ENCODE measurements at places on chromosomes 2 and 18.

- DNase-seq = no peak
These were observed 214.5 kb downstream of the ZBTB7C start for GRCh38 chr18:48194591-48195181.

GRCh38 chr2:50345701-50346591 lies 686.0 kb downstream of the NRXN1 start:
- no peak for DNase-seq

DNA sequence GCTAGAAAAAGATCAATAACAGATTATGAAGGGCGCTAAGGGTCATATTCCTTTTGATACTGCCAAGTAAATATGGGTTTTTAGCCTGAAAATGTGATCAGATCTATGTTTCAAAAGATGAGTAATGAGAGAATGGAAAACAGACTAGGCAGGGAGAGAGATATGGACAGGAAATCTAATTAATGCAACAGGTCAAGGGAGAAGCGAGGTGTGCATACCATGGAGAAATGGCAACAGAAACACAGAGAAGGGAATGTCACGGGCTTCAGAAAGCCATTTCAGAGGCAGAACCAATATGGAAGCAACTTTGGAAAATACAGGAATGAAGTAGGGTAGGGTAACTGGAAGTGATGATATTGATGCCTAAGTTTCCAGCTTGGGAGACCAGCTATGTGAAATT lies 69.3 kb downstream of the SIGLEC15 start:
- no peak for DNase-seq

DNA sequence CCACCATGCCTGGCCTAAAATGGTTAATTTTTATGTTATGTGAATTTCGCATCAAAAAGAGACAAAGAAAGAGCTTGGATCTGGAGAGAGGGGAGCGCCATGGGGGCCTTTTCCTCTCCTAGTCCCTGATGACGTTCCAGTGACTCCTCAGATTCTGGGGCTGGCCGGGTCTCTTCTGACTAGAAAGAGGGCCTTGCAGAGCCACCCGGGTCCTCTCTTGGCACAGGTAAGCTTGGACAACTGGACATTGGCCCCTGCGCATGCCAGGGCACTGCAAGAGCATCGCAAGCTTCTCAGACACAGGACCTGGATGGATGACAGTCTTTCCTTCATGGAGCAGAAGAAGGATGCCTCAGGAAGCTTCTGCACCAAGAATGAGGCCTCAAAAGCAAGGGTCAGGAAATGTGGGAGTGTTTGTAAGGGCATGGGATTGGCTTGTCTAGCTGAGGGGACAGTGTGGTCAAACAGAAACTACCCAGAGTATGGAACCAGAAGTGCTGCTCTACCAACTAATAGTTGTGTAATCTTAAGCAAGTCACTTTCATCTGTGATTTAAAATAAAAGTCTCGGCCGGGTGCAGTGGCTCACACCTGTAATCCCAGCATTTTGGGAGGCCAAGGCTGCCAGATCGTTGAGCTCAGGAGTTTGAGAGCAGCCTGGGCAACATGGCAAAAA lies 35.2 kb downstream of the FOSL2 start:
- DNase-seq = no peak

- no peak for DNase-seq
These were observed 56.4 kb downstream of the LPIN1 start for GRCh38 chr2:11802782-11803191.

- no peak for DNase-seq
These were observed 6.9 kb downstream of the YES1 start for GRCh38 chr18:805008-805754.

DNA sequence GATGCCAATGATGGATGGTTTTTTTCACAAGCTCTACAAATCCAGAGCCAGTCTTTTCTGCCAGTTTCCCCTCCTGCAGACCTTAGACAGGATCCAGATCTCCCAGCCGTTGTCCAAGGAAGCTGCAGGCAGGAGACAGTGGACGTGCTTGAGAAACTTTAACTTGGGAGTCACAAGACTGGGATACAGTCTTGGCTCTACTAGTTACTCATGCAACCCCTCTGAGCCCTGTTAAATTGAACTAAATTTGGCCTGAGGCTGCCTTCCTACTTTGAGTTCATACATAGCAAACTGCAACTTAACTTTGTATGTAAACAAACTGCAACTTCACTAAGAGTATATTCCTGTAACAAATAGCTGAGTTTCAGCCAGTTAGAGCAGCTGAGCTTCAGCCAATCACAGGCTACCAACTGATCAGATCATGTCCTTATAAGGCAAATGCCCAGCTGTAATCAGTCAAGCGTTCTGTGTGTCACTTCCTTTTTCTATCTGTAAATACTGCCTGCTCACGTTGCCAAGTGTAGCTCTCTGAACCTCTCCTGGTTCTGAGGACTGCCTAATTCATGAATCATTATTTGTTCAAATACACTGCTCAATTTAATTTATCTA lies 140.9 kb downstream of the CAPN13 start:
- no peak for DNase-seq

DNA sequence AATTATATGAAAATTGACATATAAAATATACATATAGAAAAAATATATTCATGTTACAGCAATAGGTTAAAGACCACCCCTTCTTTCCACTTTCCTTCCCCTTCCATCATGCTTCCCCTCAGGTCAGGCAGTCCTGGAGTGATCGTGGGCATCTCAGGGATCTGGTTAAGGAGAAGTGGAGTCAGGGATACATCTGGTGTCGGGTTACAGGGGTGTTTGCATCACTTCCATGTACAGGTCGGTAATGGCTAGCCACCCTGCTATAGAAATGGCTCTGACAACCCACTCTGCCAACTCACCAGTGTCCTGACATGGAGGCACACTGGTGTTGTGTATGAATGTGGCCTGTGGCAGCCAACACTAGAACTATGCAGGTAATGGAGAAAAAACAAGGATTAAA lies 36.3 kb upstream of the LGALSL start:
- no peak for DNase-seq

- peak; percentile 15 for DNase-seq
These were observed 54.5 kb downstream of the RBBP8 start for GRCh38 chr18:22987547-22988189.

DNA sequence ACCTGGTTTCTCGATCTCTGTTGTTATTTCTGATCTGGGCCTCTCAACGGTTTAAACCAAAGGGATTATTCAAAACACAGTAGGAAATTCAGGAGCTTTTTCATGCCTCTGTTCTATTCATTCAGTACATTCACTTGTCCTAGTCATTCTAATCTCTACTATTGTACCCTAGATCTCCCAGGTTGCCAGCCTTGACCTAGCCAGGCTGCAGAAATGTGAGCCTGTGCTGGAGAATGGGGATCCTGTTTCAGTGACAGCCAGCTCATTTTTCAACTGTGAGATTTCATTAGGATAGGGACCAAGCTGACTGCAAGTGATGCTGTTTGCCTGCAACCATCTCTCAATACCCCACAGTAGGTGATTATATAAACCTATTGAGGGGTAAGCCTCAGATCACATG lies 186.2 kb downstream of the CMPK2 start:
- DNase-seq = no peak

Measured in large intestine (tissue), 12 donors.